BJ (cell line): ENCODE measurements at places on chromosomes 12 and 14. TPM values are rescaled to one million over a fixed set of nuclear protein-coding genes. Genes with fewer than 3 reads are reported as not detected.

Gene HOTAIR
- polyA plus RNA-seq, result 11.4 and 18.9 TPM in 2 replicates

Gene RFX4
- polyA plus RNA-seq, result not detected in 2 replicates

DNA sequence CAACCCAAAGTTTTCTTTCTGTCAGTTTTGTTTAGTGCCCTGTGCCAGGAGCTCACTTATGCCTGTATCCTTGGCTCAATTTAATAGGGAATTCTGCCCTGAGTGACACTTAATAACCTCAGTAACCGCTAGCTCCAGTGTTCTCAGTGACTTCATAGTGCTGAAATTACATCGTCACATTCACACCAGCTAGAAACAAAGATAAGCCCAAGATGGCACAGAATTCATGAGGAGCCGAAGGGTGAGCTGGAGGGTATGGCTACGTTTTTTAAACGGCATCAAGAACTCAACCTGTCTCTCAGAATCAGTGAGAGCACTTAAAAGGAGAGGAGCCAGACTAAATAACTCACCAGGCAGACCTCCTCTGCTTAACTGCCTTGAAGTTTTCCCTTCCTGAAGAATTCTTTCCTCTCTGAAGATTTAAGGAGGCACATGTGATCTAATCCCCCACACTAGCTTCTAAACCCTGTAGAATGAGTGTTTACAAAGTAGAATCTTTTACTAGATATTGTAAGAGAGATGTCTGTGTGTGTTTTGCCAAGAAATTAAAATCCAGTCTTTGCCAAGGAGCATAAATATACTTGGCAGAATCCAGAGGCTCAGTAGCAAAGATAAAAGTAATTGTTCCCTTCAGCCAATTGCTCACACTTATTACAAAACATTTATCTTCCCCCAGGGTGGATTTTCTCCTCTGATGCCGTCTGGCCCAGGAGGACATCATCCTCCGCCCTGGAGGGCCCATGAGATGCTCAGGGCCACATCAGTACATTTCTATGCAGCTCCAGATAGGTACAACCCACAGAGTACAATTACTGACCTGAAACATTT, 37.3 kb downstream of the PTGER2 start:
- peak; percentile 80 for DNase-seq

DNA sequence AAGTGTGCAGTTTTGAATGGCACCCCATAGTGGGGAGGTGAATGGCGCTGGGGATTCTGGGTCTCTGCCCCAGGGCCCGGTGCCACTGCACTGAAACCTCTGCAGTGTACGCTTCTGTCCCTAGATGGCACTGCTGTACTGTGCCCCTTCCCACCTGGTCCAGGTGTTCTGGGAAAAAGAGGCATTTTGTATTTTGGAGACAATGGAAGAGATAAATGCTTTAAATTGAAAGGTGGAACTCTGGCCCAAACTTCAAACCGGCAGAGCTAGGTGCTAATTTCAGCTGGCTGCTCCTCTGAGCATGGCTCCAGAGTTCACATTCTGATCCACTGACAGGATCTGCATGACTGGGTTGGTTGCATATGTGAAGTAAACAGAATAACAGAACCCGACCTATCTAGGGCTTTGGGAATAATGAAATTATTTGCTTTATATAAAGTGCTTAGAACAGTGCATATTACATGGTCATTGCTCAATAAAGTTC, 52.2 kb downstream of the KRT80 start:
- no peak for DNase-seq

GRCh38 chr12:64545081-64545382, 65.3 kb upstream of the RASSF3 start:
- no peak for DNase-seq

DNA sequence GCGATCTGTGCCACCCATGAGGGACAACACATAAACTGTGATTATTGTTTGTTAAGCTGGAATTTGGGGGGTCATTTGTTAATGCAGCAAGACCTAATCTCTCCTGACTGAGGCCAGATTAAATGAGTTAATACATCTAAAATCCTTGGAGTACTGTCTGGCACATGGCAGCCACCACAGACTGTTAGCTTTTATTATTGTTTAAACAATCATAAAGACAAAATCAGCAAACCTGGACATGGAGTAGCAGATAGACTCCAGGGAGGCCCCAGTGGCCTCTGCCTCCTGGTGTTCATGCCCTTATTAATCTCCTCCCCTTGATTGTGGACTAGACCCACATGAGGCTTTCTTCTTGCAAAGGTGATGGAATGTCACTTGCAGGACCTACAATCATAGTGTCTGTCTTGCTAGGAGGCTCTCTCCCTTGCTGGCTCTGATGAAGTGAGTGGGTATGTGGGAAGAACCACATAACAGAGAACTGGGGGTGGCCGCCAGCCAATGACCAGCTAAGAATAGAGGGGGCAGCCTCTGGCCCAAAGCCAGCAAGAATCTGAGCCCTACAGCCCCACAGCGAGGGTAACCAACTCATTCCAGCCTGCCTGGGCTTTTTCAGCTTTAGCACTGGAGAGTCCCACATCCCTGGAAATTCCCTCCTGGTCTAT, 142.0 kb downstream of the SCARB1 start:
- DNase-seq, result no peak

DNA sequence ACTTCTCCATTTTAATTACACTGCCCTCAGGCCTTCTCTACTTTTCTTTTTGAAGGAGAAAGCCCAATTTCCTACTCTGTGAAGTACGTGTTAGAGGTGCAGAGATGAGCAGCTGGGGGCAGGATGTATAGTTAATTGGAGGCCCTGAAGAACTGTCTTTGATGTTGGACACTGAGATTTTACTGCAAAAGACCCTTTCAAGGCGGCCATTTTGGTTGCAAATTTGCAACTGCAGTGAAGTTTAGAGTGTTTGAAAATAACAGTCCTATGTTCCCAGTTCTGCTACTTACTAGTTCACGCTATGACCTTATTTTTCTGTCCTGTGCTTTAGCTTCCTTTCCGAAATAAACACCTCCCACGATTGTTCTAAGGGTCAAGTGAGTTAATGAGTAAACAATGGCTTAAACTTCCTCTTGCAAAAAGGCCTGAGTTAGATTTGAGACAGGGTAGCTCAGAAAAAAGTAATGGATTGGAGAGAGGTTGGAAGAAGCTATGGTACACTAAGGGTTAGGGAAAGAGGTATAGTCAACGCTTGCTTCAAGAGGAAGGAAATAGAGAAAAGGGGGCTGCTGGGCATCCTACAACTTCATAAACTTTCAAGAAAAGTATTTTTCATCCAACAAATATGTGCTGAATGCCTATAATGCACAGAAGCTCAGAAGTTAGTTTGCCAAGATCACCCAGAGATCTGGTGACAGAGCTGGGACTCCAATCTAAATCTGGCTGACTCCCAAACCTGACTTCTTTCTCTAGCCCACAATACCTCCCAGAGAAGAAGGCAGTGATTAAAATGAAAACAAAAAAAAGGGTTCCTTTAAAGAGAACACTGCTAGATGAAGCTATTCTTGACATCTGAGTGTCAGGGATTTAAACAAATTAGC, 26.4 kb upstream of the DICER1 start:
- DNase-seq, result no peak

GRCh38 chr12:116066381-116067230, 210.9 kb downstream of the MED13L start:
- no peak for DNase-seq

- DNase-seq, result no peak
These were observed 2.9 kb upstream of the SBNO1 start for GRCh38 chr12:123367511-123367910.

Gene TEP1
- 12.2 and 12.7 TPM in 2 replicates for polyA plus RNA-seq

DNA sequence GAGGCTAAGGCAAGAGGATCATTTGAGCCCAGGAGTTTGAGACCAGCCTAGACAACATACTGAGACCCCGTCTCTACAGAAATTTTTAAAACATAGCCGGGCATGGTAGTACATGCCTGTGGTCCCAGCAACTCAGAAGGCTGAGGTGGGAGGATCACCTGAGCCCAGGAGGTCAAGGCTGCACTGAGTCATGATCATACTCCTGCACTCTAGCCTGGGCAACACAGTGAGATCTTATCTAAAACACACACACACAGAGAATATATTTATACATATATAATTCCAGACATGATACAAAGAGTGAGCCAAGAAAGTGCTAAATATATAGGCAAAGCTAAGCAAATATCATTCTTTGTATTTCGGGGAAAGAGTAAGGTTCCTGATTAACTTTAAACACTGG, 9.4 kb downstream of the ZFC3H1 start:
- no peak for DNase-seq

Gene PIWIL1
- not detected in 2 replicates for polyA plus RNA-seq

Gene LALBA
- not detected in 2 replicates for polyA plus RNA-seq

- no peak for DNase-seq
These were observed 235.2 kb downstream of the SLC41A2 start for GRCh38 chr12:104722601-104723534.

Gene HOXC10
- 13.9 and 14.9 TPM in 2 replicates for polyA plus RNA-seq

DNA sequence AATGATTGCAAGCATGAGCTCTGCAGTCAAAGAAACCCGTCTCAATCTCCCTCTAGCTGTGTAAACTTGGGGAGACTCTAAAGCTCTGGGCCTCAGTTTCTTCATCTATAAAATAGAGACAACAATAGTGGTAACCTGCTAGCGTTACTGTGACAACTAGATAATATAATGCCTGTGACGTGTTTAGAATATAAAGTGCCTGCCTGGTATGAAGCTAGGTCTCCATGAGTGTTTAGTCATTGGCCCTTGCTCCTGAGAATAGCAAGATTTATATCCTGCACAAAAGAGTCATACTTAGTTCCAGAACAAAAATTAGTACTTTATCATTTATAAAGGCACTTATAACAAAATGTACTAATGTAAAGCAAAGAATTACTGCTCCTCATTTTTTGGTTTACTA, 8.8 kb upstream of the DCP1B start:
- no peak for DNase-seq

DNA sequence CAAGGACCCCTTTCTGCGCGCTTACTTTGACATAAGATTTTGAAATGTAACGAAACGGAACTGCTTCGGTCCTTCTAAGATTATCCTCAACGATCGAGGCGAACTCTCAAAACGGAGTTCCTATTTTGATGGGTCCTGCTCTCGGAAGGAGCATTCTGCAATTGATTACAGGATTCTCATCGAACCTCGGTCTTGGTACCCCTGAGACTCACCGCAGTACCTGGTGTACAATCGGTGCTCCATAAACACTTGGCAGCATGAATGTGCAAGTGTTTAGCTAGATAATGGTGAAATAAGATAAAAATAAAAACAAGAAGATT, 530 bp upstream of the NEMF start:
- no peak for DNase-seq

GRCh38 chr14:71730471-71730870, 201.8 kb upstream of the RGS6 start:
- no peak for DNase-seq

Gene DIABLO
- polyA plus RNA-seq, result 45.2 and 49.1 TPM in 2 replicates

DNA sequence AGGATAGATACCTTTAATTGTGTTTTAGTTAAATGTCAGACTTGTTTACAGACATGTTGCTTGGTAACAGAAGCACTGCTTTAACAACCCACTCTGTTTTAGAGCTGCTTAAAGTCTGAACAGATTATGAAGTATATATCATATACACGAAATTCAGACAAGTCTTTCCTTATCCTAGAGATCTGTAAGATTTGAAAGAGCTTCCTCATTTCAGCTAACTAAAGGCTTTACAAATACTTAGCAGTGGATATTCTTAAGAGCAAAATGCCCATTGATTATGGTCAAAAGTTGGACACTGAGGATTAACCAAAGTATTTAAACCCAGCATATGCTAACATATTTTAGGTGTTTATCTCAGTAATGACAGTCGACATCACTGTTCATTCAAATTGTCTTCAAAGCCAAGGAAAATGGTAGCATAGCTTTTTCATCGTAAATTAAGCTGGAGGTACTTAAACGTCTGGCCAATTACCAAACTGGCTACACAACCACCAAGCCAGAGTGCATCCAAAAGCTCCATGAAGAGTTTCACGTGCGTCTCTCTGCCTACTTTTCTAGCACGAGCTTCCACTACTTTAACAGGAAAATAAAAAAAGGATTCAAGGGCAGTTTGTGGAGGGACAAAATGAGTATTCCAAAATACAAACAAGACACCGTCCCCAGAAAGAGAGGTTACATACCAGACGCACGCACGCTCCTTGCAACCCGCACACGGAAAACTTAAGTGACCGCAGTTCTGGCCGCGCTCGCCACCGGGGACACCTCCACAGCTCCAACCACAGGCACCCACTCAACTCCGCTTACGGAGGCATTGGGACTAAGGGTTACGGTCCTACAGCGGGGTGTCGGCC, 565 bp downstream of the CEP83 start:
- DNase-seq, result peak; percentile 3

DNA sequence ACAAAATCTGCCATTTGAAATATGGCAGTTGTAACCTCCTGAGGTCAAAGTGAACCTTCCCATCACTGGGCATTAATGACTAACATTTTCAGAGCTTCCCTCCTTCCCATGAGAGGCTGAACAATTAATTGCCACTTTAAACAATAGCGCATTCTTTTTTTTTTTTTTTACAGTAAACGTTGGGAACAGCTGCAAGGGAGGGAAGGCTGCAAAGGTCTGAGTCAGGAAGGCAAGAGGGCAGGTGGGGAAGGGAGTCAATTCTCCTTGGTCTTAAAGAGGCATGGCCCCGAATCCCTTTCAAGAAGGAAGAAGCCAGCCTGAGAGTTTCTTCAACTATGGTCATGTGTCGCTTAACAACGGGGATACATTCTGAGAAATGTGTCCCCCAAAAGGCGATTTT, 41.0 kb upstream of the PLEKHG3 start:
- no peak for DNase-seq

DNA sequence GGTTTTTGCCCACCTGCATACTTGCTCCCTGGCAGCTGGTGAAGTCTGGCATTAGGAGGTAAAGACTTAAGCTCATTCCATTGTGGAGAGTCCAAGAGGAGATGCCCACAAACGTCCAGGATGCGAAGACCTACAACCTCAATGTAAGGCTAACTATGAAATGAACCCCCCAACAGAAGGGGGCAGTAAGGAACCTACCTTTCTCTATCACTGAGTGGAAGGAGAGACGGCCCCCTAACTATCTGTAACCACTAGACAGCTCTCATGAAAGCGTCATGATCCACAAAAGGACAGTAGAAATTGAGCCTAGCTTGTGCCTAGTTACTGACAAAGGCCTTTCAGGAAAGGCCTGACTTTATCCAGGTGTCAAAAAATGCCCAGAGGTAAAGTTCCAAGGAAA, 55.3 kb downstream of the ZFYVE21 start:
- no peak for DNase-seq

- DNase-seq, result no peak
These were observed 61.7 kb downstream of the FBXO34 start for GRCh38 chr14:55332654-55333570.

Gene MORN3
- polyA plus RNA-seq, result 0.28 and 0.39 TPM in 2 replicates
